ENCODE measurements at places on chromosomes 6 and 20.
A peak's percentile ranks its signal among the peaks of the same experiment; 100 is the strongest.

GRCh38 chr20:22232923-22233322 is 351.4 kb downstream of the FOXA2 start:
- no peak for DNase-seq

GRCh38 chr6:95087394-95088097 is 489.8 kb upstream of the MANEA start:
- no peak for DNase-seq

GRCh38 chr6:159324596-159324995 is 155.4 kb downstream of the FNDC1 start:
- DNase-seq: no peak

DNA sequence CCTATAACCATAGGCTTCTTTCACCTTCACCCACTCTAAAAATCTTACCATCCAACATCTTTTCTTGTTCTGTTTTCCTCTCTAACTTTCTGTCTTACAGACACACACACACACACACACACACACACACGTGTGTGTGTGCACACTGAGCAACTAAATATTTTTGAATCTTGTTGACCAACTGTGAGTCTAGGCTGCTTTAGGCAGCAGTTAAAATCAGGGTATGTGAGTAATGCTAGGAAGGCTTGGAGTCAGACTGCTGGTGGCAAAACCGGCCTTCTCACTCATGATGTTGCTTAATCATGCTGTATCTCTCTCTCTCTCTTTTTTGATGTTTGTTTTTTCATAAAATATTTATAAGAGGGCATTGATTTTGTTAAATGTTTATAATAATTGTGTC is 103.1 kb upstream of the TBX18 start:
- DNase-seq: no peak

DNA sequence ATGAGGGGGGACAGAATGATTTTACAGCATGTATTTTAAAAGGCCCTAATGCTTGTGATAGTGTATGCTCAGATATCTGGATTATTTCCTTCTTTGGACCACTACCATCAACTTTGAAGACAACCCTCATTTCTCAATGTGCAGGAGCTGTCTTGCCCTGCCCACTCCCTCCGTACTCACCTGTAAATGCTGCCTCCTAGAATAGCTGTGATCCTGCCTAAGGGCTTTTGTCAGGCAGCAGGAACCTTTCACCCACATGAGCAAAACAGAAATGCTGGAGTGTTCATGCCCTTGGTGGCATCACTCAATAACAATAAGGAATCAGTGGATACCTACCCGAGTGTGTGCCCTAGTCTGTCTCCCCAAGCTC is 723.6 kb upstream of the FLRT3 start:
- DNase-seq: no peak

DNA sequence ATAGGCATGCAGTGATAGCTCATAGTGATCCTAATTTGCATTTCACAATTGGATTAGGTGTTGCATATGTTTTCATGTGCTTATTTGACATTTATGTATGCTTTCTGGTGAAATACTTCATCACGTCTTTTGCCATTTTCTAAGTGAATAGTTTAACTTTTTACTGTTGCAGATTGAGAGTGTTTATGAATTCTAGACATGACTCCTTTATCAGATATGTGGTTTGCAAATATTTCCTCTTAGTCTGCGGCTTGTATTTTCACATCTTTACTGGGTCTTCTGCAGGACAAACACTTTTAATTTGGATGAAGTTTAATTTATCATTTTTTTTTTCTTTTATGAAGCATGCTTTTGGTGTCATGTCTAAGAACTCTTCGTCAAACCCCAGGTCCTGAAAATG is 39.2 kb downstream of the CCN2 start:
- DNase-seq: no peak

DNA sequence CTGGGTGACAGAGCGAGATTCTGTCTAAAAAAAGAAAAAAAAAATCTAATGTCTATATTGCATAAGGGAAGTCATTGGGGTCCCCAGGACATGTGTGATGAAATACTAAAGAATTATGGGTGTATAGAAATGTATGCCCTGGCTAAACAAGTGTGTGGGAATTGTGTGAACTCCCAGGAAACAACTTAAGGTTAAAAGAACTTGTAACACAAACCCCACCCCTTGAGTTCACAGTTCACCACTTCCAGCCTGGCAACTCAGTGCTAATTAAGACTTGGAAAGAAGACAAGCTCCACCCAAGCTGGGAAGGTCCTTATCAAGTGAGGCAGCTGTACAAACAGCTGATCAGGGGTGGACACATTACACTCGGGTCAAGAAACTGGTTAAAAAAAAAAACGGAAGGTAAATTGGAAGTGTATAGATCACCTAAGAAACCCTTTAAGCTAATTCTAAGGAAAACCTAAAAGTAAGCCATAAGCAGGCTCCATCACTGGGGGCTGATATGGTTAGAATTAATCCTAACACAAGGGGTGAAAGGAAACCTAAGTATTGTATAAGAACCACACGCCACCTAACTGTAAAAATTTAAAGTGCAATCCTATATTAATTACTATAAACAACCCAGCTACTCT is 25.2 kb downstream of the HLA-A start:
- no peak for DNase-seq

GRCh38 chr6:43246301-43247113 is 3.2 kb downstream of the TTBK1 start:
- DNase-seq: no peak

- no peak for DNase-seq
Observed at GRCh38 chr6:26426691-26427450, 13.4 kb upstream of the BTN3A3 start.

- DNase-seq: no peak
Observed at GRCh38 chr20:37893566-37894241, 9.2 kb upstream of the VSTM2L start.

DNA sequence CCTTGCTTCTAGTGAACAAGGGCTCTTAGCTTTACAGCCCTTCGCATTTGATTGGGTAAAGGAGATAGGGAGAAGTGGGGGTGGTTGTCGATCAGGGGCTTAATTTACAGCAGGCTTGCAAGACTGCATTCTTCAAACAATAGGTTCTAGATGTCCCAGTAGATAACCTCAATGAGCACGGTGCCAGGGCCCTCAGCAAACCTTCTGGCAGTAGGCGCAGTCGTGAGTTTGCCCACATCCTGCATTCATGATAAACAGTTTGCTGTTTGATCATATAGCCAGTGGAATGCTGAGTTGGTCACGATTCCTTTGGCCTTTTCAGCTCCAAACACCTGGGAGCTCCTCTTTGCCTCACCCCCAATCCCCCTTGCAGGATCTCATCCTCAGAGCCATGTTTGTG is 27.5 kb downstream of the SUN5 start:
- DNase-seq: no peak

GRCh38 chr20:7505835-7506221 is 434.4 kb downstream of the HAO1 start:
- no peak for DNase-seq

GRCh38 chr20:37797669-37798175 is 103.9 kb downstream of the CTNNBL1 start:
- no peak for DNase-seq

GRCh38 chr6:13415283-13415682 is 72.1 kb downstream of the GFOD1 start:
- no peak for DNase-seq

DNA sequence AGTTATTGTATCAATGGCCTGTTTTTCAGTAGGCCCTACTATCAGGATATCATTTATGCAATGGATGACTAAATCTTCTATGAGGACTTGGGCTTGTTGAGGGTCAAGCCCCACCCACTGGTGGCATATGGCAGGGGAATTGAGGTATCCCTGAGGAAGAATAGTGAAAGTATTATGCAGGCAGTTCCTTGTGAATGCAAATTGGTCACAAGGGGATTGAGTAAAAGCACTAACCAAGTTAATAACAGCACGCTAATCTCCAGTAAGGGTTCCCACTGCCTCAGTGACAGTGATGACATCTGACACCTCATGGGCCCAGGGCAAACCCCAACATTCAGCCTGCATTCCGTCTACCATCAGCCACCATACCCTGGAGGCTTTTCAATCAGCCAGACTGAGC is 14.9 kb downstream of the BPIFA1 start:
- no peak for DNase-seq

- no peak for DNase-seq
Observed at GRCh38 chr6:159089909-159090308, 45.1 kb upstream of the TAGAP start.

DNA sequence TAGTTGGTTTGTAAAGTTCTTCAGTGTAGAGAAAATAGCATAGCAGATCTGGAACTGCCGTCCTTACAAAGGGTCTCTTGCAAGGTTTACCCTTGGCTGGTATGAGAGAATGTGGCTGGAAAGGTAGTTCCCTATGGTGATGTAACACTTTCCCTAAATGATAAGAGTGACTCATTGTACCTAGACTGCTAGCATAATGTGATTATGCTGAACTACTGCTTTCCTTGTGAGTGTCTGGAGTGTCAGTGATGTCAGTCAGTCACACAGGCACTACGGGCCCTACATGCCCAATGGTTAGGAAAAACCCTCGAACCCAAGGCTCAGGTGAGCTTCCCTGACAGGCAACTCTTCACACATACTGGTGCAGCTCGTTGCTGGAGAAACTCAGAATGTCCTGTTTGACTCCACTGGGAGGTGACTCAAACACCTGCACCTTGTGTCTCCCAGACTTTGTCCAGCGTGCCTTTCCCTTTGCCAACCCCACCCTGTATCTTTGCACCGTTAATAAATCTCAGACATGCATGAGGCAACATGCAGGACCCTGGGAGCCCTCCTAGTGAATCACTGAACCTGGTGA is 28.4 kb upstream of the LY86 start:
- DNase-seq: no peak

GRCh38 chr6:108168501-108169463 is 3.0 kb downstream of the NR2E1 start:
- DNase-seq: peak; percentile 59

- no peak for DNase-seq
Observed at GRCh38 chr6:54719131-54719530, 127.4 kb upstream of the FAM83B start.

DNA sequence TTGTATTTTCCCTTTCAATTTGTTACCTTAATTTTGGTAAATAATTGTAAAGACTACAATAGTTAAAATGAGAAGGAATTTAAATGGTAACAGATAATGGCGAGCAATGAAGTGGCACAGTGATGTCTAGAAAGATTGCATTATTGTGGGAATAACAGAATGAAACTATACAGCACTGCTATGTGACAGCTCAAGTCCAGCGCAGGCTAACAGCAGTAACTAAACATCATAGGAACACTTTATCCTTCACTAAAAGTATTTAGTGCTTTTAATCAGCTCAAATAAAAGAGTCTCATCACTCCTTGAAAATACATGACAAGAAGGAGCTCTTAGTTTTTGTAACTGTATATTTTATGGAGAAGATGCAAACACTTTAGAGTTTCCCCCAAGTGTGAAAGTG is 190.8 kb downstream of the TENT5A start:
- no peak for DNase-seq

DNA sequence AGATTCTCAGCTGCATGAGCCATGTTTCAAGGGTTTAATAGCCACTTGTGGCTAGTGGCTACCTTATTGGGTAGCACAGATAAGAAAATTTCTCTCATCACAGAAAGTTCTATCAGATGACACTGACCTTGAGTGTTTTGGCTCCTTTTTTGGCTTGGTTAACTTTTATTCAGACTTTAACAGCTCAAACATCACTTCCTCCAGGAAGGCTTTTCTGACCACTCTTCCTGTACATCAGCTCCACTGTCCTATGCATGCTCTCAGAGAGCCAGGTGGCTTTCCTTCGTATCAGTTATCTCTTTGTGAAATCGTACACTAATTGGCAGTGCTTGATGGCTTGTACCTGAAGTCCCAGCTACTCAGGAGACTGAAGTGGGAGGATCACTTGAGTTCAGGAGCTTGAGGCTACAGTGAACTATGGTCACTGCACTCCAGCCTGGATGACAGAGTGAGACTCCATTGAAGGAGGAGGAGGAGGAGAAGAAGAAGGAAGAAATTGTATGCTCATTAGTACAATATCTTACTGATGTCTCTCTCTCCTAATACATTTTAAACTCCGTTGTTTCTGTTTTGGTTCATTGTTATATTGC is 10.7 kb downstream of the MAFB start:
- DNase-seq: no peak

GRCh38 chr20:44057698-44058675 is 129.0 kb downstream of the JPH2 start:
- no peak for DNase-seq

DNA sequence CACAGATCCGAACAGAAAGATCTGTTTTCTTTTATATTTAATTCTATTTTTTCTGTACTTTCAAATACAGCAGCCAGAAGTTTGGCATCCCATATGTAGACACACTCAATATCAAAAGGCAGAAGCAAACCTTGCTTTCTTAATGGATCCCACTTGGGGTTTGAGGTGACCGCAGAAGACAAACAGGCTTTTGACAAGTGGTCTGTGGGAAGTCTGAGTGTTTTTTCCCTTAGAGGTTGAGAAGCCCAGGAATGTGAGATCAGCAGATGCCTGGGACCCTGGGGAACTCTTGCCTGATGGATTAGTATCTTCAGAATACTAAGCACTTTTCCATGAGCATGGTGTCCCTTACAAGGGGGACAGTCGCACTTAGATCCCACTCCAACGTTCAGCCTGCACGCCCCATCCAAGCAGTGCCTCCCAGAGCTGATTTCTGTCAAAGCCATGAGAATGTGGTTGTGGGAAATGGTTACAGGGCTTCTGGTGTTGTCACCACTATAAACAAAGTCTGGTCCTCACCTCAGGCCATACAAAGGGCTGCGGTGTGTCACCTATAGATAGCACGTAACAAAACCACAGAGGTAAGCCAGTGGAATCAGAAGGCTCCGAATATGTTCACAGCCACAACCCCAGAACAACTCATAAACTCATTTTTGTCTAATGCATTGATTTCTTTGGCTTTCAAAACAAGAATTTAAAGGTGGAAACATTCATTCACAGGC is 12.7 kb downstream of the IL17F start:
- DNase-seq: no peak

- DNase-seq: no peak
Observed at GRCh38 chr6:11785774-11786579, 7.4 kb upstream of the ADTRP start.

GRCh38 chr6:94487371-94487770 is 1068.0 kb upstream of the EPHA7 start:
- DNase-seq: no peak
